ENCODE measurements at places on chromosomes 4 and X.

GRCh38 chr4:48683784-48684666 is 96.1 kb downstream of the FRYL start:
- DNase-seq = no peak

- DNase-seq = peak; percentile 15
Measured at GRCh38 chrX:11239230-11239629, 54.0 kb upstream of the AMELX start.

- no peak for DNase-seq
Measured at GRCh38 chr4:184993247-184993646, 25.0 kb upstream of the HELT start.

- peak; percentile 28 for DNase-seq
Measured at GRCh38 chr4:92303621-92304027, at the start of gene GRID2. GRID2 (plus strand) TSS chr4:92303966.

DNA sequence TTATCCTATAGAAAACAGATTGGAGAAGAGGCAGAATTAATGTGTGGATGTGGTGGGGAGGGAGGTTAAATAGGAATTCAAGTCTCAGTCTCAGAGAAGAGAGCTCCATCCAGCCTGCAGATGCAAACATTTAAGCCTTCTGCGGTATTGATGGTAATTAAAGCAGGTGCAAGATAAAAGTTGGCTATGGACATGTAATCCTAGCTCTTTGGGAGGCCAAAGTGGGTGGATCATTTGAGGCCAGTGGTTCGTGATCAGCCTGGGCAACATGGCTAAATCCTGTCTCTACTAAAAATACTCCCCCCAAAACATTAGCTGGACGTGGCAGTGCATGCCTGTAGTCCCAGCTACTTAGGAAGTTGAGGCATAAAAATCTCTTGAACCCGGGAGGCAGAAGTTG is 332.7 kb downstream of the PABPC4L start:
- DNase-seq = no peak

DNA sequence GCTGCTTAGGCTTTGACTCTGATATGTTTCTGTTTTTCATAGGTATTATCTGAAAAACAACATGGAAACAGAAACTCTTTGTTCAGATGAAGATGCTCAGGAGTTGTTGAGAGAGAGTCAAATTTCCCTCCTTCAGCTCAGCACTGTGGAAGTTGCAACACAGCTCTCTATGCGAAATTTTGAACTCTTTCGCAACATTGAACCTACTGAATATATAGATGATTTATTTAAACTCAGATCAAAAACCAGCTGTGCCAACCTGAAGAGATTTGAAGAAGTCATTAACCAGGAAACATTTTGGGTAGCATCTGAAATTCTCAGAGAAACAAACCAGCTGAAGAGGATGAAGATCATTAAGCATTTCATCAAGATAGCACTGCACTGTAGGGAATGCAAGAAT is 238.6 kb downstream of the RAPGEF2 start:
- no peak for DNase-seq
